ACHN (cell line): ENCODE measurements at places on chromosomes 6 and 20.

DNA sequence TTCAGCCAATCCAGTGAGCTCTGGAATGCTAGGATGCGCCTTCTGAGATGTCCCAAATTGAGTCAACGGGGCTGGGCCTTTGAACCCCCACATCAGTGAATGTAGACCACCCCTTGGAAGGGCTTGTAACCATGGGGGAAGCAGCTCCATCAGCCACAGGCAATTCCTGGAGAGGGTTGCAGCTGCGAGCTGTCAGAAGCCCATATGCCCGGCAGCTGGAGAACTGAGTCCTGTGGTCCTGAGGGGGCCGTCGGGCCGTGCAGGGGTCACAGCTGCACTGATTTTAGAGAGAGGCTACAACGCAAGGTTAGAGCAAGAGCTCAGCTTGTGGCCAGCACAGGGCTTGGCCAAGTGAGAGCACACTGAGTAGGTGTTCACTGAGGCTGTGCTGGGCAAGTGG is 121.3 kb downstream of the TOX2 start:
- DNase-seq = no peak

GRCh38 chr20:48949304-48950170 is 28.0 kb downstream of the ARFGEF2 start:
- DNase-seq = no peak

DNA sequence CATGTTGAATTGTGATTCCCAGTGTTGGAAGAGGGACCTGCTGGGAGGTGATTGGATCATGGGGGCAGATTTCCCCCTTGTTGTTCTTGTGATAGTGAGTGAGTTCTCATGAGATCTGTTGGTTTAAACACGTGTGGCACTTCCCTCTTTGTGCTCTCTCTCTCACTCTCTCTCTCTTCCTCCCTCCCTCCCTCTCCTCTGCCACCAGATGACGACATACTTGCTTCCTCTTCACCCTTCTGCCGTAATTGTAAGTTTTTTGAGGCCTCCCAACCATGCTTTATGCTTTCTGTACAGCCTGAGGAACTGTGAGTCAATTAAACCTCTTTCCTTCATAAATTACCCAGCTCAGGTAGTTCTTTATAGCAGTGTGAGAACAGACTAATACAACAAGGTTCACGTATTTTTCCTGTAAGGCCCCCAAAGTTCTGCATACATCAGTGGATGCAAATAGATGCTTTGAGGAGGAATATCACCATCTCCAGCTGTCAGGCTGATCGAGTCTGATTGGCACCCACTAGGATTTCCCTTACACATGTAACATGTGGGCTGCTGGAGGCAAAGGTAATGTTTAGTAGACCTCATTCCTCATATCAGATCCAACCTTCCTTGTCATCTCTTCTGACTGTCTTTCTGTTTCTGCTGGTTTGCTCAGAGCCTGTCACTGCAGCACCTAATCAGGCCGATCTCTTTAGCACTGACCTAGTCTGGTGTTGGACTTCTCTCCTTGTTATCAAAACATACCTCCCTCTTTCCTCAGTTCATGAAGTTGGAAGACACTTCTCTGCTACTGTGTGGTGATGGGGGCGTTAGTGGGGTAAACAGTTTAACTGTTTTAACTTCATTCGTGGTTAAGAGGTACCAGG is 54.3 kb upstream of the BACH2 start:
- no peak for DNase-seq

DNA sequence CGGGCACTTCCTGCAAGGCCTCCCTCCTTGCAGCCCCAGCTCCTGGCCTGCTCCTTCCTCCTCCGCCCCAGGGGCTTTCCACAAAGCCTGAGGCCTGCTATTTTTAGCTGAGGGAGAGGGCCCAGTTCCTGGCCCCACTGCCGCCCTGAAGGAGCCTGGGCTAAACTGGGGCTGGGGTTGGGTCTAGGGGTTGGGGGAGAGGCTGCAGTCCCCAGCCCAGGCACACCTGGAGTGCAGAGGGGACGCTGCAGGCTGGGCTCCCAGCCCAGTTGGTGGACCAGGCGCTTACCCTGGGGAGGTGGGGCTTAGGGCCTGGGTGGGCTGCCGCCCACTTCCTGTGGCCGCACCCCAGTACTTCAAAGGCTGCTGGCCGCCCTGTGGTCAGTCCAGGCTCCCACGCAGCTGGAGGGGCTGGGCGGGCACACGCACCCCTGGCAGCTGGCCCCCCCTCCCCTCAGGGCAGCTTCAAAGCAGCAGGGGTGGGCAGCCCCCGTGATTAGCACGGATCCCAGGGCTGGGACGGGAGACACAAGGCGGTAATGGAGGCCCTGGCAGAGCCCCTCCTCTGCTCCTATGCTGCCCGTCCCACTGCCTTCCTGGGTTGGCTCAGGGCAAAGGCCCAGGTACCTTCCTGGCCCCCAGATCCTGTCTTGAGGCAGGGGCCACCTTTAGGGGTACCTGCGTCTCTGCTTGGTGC is 7.1 kb upstream of the ABHD16B start:
- no peak for DNase-seq

DNA sequence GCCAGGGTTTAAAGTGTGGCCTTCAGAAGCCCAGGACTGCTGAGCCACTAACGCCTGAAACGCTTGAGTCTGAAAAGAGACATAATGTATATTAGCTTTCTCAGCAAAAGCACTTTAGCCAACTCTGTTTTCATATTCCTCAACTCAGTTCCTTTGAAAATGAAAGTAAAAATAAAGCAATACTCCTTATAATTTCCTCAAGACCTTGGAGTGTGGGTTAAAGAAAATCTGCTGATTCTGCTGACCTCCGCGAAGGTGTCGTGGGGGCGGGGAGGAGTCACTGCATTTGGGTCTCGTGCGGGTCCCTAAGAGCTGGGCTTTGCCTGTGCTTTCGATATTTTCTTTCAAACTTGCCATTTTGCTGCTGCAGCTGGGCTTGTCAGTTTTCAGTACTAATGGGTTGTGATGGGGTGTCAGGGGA is 142.2 kb upstream of the ARID1B start:
- no peak for DNase-seq

DNA sequence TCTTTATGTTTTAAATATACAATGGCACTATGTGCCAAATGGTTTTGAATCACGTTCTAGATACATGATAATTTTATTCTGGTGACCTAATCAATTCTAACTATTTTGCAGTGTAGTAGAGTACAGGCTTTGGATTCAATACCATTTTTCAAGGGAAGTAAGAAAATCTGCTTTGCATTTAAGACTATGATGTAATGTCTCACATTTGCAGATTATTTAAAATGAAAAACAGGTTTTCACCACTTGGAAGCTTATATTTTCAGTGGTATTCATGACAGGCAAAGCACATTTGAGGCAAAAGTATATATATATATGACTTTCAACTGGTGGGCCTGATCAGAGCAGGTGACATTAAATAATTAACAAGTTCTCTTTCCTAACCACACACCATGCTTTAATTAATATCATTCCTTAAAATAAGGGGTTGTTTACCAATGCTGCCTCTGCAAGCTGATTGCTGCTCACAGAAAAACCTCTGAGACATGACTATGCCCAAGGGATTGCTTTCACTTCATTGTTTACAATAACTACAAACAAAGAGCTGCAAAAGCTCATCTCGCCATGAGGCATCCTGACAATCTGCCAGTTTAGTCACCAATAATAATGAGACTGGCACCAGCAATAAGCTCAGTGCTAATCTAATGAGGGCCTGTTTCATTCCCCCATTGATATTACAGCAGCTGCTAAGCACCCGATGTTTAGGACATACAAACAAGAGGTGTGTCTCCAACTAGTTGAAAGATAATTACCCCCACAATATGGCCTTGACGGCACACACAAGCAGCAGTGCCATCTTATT is 1176.0 kb upstream of the GJE1 start:
- DNase-seq = no peak

DNA sequence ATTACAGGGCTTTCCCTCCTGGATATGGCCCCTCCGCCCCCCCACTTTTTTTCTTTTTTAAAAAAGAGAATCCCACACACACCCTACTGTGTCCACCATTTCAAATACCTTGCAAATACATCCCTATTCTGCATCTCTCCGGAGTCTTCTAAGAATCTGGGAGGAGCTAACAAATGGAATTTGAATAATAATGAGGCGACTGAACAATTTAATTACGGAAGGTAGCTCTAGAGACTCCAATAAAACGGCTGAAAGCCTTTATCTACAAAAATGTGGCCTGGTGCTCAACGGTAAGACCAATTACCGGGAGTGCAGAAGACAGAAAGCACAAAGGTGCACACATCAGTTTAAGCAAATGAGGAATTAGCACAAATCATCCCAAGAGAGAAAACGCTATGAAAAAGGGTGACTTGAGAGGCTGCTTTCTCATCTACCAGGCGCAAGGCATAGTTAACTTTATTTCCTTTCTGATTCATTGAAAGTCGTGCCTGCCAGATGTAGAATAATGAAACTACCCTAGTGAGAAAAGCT is 1.8 kb downstream of the RRAGD start:
- DNase-seq = no peak
